ENCODE measurements at places on chromosomes 2 and 18.

- no peak for DNase-seq
These were observed 134.7 kb upstream of the EPAS1 start for GRCh38 chr2:46162329-46163097.

DNA sequence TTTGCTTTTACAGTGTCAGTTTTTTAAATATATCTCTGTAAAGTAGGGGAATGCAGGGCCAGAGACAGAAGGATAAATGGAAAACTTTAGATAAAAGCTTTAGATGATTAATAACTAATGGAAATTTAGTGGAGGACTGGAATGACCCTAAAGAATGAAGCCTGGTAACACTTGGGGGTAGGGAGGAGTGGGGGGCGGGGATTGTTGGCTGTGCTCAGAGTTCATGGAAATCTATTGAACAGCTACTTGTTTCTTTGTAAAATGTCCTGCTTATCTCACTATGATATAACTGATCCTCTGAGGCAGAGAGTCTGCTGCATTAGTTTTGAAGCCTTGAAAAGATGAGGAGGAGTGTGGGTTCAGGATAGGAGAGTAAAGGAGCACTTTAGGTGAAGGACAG lies 90.5 kb downstream of the TMEM185B start:
- no peak for DNase-seq

GRCh38 chr2:11995456-11995855 lies 249.0 kb downstream of the LPIN1 start:
- DNase-seq = no peak

DNA sequence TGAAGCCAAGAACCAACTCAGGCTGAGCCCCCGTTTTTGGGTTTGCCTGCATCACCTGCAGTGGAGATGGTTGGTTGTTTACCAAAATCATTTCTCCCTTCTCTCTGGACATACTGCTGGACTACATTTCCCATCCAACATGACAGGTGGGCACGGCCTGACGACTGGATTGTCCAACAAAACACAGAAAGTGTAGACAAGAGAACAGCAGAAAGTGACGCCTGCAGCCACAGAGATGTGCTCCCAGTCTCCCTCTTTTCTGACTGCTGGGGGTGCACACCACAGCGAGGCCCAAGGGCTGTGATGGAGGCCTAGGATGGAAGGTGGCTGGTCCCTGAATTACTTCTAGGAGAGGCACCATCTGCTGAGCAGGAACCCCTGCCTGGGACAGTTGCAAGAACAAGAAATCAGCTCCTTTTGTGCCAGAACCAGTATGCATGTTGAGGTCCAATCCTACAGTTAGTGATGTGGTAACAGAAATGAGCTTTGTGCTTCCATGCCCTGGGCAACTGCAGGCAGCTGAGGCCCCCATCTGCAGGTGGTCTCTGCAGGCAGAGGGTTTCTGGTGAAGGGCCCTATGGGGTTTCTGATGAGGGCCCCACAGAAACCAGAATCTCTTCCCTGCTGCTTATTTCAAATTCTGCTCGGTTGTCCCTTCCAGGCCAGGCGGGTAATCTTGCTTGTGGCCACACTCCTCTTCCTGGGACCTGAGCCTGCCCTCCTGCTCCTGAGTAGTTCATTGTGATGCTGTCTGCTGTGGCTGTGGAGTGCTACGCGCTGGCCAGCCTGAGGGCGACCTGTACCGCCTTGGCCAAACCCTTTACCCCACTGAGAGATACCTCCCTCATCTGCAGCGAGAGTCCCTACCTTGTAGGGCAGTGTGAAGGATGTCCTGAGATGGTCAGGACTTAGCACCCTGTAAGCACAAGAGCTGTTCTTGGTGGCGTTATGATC lies 168.3 kb downstream of the ASB1 start:
- DNase-seq = no peak

GRCh38 chr2:53818854-53819435 lies 32.1 kb downstream of the ERLEC1 start:
- no peak for DNase-seq

DNA sequence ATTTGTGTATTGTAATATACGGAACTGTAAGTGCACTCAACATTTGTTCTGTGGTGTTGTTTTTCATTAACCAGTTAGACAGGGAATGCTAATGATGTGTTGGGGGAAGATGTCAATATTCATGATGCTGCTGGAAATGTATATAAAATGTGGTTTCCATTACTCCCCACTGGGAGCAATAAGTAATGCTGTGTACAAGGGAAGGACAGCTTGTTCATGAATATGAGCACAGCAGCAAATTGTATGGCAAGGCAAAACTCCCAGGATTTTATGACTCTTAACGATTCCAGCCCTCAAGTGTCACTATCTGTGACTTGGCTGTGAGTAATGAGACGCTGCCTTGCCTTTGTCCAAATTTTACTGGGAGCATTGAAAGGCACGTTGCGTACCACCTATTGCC lies 312.4 kb upstream of the DDX18 start:
- DNase-seq = no peak

DNA sequence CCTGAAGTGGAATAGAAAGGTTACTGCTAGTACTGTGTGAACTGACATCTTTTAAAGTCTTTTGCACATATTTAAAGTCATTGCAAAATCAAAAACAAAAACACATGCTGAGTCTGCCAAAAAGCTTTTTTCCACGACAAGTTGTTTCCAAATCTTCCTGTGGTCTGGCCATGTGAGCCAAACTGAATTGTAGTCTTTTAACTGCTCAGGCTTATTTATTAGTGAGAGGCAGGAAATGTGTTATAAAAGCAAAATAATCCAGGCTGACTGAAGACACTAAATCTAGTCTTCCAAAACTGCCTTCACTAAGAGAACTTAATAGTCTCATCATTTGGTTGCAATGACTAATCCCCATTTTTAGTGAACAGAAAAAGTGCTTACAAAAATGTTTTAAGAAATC lies 2.3 kb downstream of the KRCC1 start:
- DNase-seq = no peak

DNA sequence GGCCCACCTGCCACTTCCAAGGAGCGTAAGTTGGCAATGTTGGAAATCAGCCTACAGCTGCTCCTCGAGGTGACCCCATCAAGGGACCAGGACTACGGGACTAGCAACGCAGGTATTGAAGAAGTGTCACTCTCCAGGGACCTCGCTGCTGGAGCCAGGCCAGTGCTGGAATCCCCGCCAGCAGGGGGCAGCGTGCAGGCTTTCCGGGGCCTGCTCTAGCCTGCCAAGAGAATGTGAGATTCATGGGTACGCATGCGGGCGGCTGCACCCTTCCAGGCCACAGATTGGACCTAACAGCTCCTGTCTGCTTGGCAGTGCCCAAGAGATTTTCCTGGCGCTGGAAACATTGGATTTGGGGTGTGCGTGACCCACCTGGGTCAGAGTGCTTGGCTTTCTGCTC lies 182.8 kb upstream of the RAB12 start:
- no peak for DNase-seq

Measured in stimulated activated CD4-positive, alpha-beta T cell treated with anti-CD3 and anti-CD28 coated beads, Interleukin-1b, Interleukin-23, amount 100 ng/mL, for 1 hour (primary cell).